Retina (tissue), 1 donor: ENCODE measurements at places on chromosomes 2 and 18.

- peak; percentile 54 for DNase-seq
These were observed 546.1 kb upstream of the SALL3 start for GRCh38 chr18:78433562-78433961.

DNA sequence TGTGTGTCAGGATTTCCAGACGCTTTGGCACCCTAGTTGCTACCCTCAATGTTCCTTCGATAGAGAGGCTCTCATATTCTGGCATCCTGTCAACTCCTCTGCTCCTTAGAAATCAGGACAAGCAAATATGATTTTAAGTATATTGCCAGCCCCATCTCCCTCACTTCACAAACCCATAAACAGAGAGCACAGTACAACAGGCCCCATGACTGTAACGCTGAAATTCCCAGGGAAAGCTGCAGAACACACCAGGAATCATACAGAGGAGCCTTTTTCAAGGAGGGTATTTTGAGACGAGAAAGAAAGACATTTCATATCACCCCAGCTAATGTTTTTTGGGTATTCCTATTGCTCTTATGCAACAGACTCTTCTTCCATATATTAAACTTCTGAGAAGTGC is 162.9 kb downstream of the NAPG start:
- DNase-seq = no peak

GRCh38 chr2:73043929-73044832 is 27.3 kb downstream of the SFXN5 start:
- no peak for DNase-seq

- DNase-seq = no peak
These were observed 219.5 kb upstream of the TANK start for GRCh38 chr2:160940699-160941098.

- no peak for DNase-seq
These were observed 6.8 kb upstream of the STK25 start for GRCh38 chr2:241514986-241515737.

DNA sequence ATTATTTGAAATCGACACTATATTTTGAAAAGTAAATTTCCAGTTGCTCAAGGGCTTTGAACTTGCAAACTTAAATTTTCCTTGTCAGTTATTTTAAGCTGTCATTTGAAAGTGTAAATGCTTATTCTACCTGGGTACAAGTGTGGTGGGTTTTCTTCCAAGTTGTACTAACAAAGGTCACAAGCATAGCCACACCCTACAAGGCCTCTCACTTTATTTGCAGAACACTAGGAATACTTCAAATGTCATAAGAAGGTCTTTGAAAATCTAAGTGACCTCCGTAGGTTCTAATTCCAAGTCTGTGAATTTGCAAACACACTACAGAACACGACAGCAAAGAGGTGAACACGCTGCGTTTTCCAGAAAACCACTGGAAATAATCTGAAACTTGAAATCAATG is 9.3 kb upstream of the RMDN2 start:
- no peak for DNase-seq

DNA sequence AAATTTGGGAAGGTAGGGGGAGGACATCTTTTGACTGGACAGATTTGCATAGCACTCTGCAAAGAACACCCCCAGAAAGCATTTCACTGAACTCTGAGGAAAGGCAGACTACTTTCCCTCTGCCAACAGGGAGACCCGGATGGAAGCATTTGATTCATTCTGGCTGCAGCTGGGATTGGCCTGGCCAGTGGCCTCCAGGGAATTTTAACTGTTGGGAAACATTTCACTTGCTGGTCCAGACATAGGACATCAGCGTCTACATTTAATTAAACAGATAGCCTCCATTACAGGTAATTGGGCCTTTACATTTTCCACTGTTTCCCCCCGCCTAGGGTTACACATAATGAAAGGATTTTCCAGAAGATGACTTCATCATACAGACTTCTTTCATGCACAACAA is 92.8 kb downstream of the MARCHF4 start:
- no peak for DNase-seq

DNA sequence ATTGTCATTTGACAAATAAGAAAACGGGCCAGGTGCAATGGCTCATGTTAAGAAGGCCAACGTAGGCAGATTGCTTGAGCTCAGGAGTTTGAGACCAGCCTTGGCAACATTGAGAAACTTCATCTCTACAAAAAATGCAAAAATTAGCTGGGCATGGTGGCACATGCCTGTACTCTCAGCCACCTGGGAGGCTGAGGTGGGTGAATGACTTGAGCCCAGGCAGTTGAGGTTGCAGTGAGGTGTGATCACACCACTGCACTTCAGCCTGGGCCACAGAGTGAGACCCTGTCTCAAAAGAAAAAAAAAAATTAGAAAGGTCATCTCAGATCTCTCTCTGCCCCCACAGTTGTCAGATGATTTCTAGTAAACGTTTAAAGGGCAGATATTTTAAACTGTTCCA is 4.4 kb downstream of the SESTD1 start:
- no peak for DNase-seq

DNA sequence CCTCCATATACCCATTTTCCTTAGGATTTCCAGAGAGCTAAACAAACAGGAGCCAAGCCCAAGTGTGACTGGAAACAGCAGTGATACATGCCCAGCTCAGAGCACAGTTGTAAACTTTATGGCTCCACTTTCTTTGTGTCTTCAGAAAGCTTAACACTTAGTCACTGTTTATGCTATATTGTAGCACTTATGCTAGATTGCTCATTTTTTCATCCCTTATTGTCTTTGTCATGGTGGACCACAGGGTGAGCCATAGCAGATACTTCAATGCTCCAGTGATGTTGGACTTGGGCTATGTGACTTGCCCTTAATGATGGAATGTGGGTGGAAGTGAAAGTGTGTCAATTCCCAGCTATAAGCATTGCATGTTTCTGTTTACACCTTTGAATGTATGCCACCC is 401.6 kb downstream of the METTL4 start:
- DNase-seq = no peak

GRCh38 chr2:241157841-241158545 is 7.7 kb downstream of the PPP1R7 start:
- DNase-seq = no peak

- no peak for DNase-seq
These were observed 90.5 kb downstream of the PMAIP1 start for GRCh38 chr18:59990121-59990823.
